ENCODE measurements at places on chromosomes 1 and 21. TPM values are rescaled to one million over a fixed set of nuclear protein-coding genes. Genes with fewer than 3 reads are reported as not detected.

The TRAF3IP3 gene
- total RNA-seq = 0.63 TPM

The FASLG gene
- not detected for total RNA-seq

The SLAMF1 gene
- 0.40 TPM for total RNA-seq

The RGS13 gene
- total RNA-seq = not detected

The ASAP3 gene
- 18.7 TPM for total RNA-seq

DNA sequence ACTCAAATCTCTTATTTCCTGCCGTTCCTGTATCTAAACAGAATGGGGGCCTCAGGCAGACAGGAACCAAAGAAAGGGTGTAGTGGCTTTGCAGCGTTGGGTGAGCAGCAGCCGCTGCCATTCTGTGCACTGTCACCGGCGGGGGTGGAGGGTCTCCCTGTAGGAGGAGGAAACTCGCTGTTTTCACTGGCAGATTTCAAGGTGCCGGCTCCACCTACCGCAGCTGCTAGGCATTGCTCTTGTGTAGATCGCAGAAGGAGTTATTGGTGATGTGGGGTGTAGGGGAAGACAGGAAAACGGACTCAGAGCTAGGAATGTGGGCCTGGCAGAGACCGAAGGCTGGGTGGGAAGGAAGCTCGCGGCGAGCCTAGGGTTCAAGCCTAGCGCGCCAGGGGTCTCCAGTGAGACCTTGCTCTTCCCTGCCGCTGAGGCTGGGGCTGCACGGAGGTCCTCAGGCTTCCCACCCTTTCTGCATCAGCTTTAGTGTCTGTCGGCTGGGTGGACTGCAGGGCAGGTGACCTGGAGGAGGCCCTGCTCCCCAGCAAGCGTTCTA is 20.8 kb downstream of the ATP5PO start:
- no peaks in the 10 kb centered on the region for H3K27me3 ChIP-seq
- H3K36me3 ChIP-seq = no peaks in the 10 kb centered on the region
- DNase-seq = peak; percentile 57
- H3K27ac ChIP-seq = no peak overlapping the region
- no peak overlapping the region for H3K4me3 ChIP-seq
